ENCODE measurements at places on chromosomes 3 and 15.

- peak; percentile 55 for DNase-seq
Measured at GRCh38 chr3:123385981-123386380, 62.9 kb downstream of the ADCY5 start.

- DNase-seq, result peak; percentile 48
Measured at GRCh38 chr3:196287090-196287439, 461 bp downstream of the PCYT1A start.

- no peak for DNase-seq
Measured at GRCh38 chr15:25960273-25960672, 97.1 kb upstream of the ATP10A start.

GRCh38 chr3:65979162-65979561, 59.6 kb downstream of the MAGI1 start:
- DNase-seq, result peak; percentile 55

GRCh38 chr3:185746470-185746869, 78.4 kb downstream of the IGF2BP2 start:
- DNase-seq, result no peak

GRCh38 chr15:25176991-25177954, 222.5 kb downstream of the SNRPN start:
- no peak for DNase-seq

DNA sequence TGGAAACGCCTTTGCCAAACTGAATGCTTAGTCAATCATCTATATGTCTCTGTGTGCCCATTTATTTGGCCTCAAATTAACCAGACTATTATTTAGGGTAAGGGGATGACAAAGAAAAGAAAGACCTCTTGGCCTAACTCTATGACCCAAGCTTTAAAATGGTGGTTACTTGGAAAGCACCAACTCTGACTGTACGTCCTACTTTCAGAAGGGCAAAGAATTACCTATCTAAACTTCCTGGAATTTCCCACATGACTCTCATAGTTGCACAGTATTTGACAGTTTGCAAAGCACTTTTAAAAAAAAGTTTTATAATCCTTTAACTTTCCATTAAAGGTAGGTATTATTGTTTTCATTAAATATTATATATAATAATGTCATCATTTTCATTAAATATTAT, 6.3 kb upstream of the MTHFS start:
- no peak for DNase-seq

DNA sequence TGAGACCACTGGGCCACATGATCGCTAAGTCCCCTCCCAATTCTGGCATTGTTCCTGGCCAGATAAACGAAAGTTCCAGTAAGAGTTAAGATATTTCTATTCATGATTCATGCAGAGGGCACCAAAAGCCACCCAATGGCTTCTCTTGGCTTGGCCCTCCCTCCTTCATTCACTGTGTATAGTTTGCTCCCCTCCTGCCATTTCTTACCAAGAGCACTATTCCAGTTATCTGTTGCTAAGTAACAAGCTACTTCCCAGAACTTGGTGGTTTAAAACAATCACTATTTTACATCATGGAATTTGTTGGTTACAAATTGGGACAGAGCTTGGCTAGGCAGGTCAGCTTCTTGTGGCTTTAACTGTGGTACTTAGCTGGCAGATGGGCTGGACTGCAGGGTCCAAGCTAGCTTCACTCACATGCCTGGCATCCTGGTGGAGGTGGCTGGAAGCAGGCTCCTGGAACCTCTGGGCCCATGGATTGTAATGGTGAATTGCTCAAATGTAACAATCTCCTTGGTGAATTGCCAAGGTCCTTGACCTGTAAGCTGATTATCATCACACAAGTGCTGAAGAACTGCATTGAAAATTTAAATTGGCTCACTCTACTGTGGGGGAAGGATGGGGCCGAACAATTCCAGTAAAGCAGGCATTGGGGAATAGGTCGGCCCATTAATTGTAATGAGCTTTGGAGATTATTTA, 16.6 kb downstream of the EAF1 start:
- no peak for DNase-seq

- DNase-seq, result no peak
Measured at GRCh38 chr3:23086331-23086730, 116.8 kb upstream of the UBE2E2 start.

- DNase-seq, result no peak
Measured at GRCh38 chr3:11481556-11481955, 162.2 kb downstream of the VGLL4 start.

DNA sequence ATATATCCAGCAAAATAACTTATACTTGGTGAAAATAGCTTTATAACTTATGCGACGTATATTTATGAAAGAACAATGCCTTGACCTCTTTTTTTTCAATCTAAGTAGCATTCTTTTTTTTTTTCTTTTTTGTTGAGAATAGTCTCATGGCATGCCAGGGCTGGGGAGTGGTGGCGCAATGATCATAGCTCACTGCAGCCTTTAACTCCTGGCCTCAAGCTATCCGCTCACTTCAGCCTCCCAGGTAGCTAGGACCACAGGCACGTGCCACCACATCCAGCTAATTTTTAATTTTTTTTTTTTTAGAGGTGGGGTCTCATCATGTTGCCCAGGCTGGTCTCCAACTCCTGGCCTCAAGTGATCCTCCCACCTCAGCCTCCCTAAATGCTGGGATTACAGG, 43.5 kb downstream of the RAB8B start:
- DNase-seq, result no peak

DNA sequence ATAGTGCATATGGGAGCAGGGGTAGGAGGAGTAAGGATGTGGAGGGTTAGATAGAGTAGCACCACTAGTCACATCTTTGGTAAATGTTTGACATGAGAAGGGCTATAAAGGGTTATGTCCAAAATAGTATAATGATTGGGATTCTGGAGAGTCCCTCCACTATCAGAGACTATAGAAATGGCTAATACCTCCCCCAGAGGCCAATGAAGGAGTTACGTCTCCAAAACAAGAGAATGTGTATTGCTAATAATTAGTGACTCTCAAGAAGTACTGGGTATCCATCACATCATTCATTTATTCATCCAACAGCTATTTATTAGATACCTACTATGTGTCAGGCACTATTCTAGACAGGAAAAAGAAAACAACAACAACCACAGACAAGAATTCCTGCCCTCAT, 203.7 kb upstream of the UMPS start:
- DNase-seq, result peak; percentile 12

DNA sequence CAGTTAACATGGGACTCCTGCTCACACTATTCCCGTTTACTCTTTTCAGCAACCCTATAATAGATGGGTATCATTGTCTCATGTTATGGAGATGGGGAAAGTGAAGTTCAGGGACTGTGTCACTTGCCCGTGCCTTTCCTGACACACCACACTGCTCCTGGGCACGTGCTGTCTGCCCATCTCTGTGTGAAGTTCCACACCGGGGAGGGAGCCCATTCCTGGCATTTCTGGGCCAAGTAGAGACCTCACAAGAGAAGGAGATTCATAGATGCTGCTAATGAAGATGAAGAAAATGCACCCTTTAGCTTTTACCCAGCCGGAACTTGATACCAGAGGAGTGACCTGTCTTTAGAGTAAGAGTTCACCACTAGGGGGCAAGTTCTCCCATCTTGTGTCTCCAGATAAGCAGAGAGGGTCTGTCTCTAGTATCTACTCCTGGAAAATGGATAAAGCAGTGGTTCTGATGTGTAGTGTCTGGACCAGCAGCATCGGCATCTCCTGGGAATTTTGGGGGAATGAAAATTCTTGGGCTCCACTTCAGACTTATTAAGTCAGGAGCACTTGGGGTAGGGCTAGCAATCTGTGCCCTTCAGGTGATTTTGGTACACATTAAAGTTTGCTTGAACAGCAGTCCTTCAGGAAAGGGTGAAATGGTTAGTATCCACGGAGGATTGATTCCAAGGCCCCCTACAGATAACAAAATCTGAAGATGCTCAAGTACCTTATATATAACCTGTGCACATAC, 2.0 kb upstream of the TOPBP1 start:
- peak; percentile 81 for DNase-seq

GRCh38 chr3:31802981-31803740, 177.9 kb downstream of the OSBPL10 start:
- DNase-seq, result no peak
